ENCODE measurements at places on chromosomes 2 and 18. TPM values are rescaled to one million over a fixed set of nuclear protein-coding genes. Genes with fewer than 3 reads are reported as not detected.

ATRAID gene
- 93.9 TPM for total RNA-seq

DNA sequence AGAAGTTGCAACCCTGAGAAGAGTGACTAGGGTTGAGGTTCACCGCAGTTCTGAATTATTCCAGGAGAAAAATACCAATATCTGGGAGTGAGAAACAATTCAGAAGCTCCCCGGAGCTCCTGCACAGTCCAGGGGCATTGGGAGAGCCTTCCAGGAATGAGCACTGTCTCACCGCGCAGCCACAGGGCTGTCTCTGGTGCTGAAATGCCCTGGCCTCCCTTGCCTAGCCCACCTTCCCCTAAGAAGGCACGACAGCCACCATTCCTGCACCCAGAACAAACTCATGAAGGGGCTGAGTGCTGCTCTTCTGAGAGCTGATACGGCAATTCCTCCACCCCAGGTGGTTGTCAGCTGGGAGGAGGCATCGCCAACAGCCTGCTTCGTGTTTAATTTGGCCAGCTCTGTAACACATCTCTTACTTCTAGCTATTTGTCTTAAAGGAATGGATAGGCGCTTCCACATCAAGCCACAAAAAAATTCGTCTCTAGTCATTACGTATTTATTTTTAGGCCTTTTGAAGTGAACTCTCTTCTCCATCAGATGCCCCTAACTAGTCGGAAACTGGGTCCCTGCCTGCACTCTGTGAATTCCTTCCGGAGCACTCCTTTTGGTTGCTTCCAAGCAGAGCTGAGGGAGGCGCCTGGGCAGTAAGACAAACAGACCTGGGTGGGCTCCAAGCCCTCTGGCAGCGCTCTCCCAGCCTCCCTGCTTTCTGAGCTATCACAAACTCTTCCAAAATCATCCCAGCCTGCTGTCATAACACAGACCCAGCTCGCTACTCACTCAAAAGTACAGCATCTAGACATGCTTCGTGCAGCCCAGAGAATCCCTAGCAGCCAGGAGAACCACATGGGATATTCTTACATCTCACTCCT is 120.5 kb upstream of the CCDC68 start:
- DNase-seq: peak; percentile 57
- no peaks in the 10 kb centered on the region for H3K27me3 ChIP-seq
- no peak overlapping the region for H3K27ac ChIP-seq
- peaks cover 3% of the 10 kb centered on the region for H3K4me1 ChIP-seq
- H3K36me3 ChIP-seq: no peaks in the 10 kb centered on the region

HTR2B gene
- total RNA-seq: not detected

DNA sequence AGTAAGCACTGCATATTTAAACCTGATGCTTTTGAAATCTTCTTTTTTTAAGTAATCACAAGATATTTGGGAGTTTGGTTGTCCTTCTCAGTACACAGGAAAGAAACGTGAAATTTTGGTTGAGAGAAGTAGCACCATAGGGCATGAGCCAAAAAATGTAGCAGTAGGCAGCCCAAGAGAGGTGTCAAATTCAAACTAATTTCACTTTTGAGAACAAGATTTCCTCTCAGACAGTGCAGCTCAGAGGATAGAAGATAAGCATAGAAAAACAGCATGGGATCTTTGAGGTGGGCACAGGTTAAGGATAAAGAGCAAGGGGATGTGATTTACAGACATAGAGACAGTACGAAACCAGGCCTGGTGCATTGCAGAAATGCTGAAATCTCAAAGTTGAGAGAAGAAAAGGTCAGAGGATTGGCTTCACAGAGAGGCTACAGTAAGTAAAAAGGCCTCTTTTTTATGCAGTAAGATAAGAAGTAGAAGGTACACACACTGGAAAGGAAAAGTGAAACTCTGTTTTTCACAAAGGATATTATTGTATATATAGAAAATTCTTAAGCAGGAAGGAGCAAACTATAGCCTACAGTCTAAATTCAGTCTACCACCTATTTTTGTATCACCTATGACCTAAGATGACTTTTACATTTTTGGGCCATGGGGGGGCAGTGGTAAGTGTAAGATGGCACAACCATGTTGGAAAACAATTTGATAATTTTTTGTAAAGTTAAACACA is 89.8 kb downstream of the PKP4 start:
- no peak overlapping the region for H3K27ac ChIP-seq
- H3K4me1 ChIP-seq: no peaks in the 10 kb centered on the region
- no peak for DNase-seq
- no peak overlapping the region for H3K4me3 ChIP-seq

ZNF892 gene
- total RNA-seq: 16.7 TPM

GRCh38 chr2:1528273-1529064 is 115.2 kb downstream of the TPO start:
- H3K27me3 ChIP-seq: peaks cover 6% of the 10 kb centered on the region
- H3K36me3 ChIP-seq: no peaks in the 10 kb centered on the region
- no peak for DNase-seq
- H3K27ac ChIP-seq: no peak overlapping the region
- H3K4me1 ChIP-seq: no peaks in the 10 kb centered on the region

GRCh38 chr2:122156176-122156890 is 400.9 kb downstream of the TSN start:
- H3K27me3 ChIP-seq: no peaks in the 10 kb centered on the region
- H3K27ac ChIP-seq: no peak overlapping the region
- DNase-seq: no peak
- no peak overlapping the region for H3K4me3 ChIP-seq

DNA sequence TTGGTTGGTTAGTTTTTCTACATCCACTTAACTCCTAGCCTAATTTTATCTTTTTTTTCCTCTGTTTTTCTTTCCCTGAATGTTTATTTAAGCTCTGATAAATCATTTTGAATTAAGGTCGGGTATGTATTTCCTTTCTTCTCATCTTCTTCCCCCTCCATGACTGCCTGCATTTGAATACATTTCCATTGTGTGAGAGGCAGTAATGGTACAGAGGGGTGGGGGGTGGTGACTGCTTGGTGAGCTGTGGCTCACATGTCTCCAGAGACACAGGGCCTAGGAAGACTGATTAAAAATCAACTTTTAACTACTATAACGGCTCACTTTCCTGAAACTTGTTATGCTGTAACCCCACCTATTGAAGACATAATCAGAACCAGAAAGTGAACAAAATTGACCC is 58.0 kb downstream of the NEDD4L start:
- H3K36me3 ChIP-seq: no peaks in the 10 kb centered on the region
- peaks cover 17% of the 10 kb centered on the region for H3K4me1 ChIP-seq
- H3K27ac ChIP-seq: peak overlapping the region; percentile 8
- peak; percentile 21 for DNase-seq
- no peak overlapping the region for H3K4me3 ChIP-seq

DNA sequence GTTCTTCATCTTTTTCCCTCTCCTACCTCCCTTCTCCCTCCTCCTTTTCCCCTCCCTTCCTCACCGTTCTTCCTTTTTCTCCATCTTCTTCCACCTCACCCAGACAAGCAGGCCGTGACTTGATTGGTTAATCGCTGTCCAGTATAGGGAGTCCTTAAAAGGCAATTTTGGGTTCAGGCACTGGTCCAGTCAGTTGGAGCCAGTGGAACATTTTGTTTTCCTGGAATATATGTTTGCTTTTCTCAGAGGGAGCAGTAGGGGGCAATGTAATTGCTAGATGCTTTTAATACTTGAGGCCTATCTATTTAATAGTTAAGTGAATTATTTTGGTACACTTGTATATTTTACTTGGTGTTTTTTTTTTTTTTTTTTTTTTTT is 15.0 kb downstream of the ELAC1 start:
- no peak for DNase-seq
- no peaks in the 10 kb centered on the region for H3K4me1 ChIP-seq
- H3K27me3 ChIP-seq: no peaks in the 10 kb centered on the region
- no peaks in the 10 kb centered on the region for H3K36me3 ChIP-seq

DNA sequence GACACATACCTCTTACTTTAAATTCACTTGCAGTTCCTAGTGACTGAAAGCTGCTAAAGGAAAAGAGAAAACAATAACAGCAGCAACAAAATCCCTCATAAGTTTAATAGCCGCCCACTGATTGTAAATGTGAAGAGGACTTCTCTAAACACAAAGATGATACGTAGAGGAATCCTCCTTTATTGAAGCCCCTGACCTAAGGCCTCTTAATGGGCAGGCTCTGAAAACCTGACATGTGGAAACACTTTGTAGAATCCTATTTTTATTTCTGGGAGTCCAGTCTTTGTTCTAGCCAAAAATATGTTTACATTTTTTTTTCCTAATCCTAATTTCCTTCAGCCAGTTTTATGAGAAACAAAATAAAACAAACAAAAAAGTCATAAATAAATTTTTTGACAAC is 1277.7 kb upstream of the CELF4 start:
- H3K4me1 ChIP-seq: no peaks in the 10 kb centered on the region
- no peaks in the 10 kb centered on the region for H3K36me3 ChIP-seq
- H3K27me3 ChIP-seq: no peaks in the 10 kb centered on the region

GRCh38 chr2:226190479-226191252 is 609.0 kb downstream of the IRS1 start:
- H3K36me3 ChIP-seq: no peaks in the 10 kb centered on the region
- DNase-seq: no peak
- no peak overlapping the region for H3K4me3 ChIP-seq
- no peaks in the 10 kb centered on the region for H3K4me1 ChIP-seq
- no peak overlapping the region for H3K27ac ChIP-seq
- no peaks in the 10 kb centered on the region for H3K27me3 ChIP-seq

Data from endodermal cell (in vitro differentiated cells).